Tibial artery (tissue), 4 donors: ENCODE measurements at places on chromosomes 11 and 22.

DNA sequence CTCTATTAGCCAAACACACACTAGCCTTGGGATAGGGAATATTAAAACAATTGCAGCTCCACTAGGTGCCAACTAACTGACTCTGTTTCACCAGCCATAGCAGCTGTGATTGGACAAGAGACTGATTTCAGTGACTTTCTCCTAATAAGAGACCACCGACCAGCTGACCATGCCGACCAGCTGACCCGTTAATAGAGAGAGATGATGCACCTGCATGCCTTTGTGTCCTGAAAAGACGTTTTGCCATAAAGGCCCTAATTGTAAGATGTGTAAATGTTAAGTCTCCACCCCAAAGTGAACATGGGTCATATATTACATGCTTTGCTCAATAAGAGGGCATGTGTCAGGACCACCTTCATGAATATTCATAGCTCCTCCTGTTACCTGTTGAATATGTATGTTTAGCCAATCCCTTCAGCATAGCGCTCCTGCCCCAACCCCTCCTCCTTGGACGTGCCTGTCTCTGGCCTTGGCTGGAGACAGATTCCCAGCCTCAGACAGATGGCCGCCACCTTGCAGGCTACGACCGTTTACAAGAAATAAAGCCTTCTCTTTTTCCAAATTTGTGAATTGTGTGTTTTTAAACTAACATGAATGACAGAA is 1.3 kb upstream of the NADSYN1 start:
- DNase-seq, result peak; percentile 56

- peak; percentile 52 for DNase-seq
Observed at GRCh38 chr11:1055990-1056771, 18.5 kb upstream of the MUC2 start.

DNA sequence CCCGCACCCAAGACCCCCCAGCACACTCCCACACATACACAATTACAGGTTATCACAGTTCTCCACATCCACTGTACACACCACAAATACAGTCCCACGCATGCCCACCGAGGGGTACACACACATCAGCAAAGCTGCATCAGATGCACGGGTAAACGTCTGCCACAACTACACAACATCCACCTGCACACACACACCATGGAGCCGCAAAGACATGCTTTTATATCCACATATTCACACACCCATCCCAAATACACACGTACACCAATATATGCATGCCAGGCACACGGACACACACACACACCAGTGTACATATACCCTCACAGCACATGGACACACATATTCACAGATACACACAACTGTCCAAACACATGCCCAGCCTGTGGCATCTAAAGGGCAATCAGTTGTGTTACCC is 5.4 kb upstream of the KCNJ4 start:
- no peak for DNase-seq

DNA sequence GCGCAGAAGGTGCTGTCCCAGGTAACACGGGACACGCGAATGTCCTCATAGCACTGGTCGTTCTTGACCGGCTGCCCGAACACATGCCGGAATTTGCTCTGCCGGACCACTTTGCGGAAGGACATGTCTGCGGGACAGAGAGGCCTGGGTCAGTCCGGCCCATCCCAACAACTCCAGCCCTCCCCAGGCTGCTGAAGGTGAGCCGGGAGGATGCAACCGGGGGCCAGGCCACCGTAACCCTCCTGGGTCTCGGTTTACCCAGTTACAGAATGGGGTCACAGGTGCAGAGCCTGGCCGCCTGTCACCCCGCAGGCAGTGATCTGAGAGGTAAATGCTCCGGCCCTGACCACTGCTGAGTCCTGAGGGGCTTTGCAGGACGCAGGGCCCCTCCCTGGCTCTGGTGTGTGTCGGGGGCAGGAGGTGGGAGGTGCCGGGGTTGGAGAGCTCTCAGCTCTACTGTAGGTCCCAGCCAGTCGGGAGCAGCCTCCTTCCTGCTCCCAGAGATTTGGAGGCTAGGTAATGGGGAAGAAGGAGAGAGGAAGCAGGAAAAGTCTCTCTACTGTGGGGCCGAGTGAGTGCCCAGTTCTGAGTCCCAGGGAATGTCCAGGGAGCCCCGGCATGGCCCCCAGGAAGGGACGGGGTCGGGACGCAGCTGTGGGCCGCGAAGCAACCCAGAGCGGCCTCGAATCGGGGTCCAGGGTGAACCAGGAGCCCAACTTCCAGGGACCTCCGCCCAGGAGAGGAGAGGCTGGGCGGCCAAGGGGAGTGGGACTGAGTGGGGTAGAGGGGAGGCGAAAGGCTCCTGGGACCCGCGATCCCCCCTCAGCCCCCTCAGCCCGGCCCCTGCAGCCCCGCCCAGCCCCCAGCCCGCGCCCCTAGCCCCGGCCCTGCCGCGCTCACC is 522 bp downstream of the CORO1B start:
- DNase-seq, result no peak

DNA sequence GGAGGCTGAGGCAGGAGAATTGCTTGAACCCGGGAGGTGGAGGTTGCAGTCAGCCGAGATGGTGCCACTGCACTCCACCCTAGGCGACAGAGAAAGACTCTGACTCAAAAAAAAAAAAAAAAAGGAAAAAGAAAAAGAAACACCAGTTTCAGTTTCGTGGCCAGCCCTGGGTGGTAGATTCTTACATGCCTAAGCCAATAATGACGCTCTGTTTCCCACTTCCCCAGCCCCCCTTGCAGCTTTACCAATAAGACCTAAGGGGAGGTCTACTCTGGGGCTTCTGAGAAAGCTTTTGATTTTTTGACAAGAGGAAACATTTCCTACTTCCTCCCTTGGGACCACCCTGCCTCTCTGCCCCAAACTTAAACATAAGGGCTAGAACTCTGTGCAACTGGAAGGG is 30.0 kb upstream of the PTPRJ start:
- no peak for DNase-seq

DNA sequence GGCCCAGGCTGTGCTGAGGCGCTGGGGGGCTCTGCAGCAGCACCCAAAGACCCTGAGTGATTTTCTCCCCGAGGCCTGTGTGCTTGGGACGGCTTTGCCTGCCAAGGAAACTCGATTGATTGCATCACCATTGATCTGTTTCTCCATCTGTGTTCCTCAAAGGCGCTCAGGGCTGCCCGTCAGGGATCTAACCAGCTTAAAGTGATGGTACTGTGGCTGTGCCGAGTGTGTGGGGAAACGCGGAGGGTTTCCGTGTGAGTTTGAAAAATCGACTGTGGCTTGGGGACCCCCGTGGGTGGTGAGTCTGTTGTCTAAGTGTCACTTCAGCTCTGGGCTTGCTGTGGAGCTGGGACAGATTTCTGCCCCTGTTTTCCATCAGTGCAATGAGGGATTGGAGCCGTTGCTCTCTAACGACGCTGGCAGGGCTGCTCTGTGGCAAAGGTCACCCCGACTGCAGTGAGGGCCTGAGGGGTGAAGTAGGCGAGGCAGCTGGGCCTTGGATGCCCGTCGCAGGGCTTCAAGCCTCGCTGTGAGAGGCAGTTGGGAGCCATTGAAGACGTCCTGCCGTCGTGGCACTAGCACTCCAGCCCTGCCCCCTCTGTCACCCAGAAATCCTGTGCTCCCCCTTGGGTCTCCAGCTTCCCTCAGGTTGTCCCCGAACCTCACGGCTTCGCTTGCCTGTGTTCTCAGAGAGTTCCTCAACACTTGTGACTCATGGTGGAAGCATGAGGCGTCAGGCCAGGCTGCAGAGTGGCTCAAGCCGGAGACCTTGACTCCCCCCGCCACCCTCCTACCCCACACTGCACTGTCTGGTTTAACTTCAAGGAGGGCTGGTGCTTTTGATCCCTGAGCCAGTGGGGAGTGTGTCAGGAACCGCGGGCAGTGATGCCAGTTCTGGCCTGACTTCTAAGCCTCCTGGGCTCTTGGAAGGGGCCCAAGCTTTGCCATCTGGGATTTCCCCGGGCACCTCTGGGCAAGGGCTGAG is 21.8 kb downstream of the CACNA1I start:
- DNase-seq, result no peak
